Peyer's patch (tissue), 4 donors: ENCODE measurements at places on chromosomes 5 and 9. TPM values are rescaled to one million over a fixed set of nuclear protein-coding genes. Genes with fewer than 3 reads are reported as not detected.

- no peak for DNase-seq
These were observed 194.9 kb downstream of the ATP10B start for GRCh38 chr5:160657068-160657507.

DNA sequence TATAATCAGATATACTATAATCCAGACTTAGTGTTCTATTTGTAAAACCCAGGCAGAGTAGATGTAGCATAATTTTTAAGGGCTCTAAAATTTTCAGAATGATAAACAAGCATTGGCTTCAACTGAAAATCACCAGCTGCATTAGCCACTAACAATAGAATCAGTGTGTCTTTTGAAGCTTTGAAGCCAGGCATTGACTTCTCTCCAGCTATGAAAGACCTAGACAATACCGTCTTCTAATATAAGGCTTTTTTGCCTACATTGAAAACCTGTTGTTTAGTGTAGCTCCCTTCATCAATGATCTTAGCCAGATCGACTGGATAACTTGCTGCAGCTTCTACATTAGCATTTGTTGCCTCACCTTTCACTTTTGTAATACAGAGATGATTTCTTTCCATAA lies 1877.3 kb upstream of the ACO1 start:
- DNase-seq, result no peak

- no peak for DNase-seq
These were observed 409.4 kb upstream of the CTNND2 start for GRCh38 chr5:12313602-12314001.

DNA sequence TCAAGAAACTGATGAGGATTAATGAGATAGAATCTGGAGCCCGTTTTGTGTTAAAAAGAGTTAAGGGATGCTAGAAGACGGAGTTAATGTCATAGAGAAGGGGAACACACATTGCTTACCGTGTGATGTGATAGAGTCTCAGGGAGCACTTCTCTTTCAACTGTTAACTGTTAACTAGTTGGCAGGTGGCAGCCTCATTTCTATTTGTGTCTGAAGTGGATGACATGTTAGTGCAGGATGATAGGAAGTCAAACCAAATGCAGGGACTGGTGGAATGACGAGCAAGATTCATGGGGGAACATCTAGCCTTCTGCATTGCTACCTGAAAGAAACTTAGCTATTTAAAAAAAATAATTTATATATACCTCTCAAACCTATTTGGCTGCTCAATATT lies 222.7 kb downstream of the MAST4 start:
- no peak for DNase-seq

The P4HA2 gene
- total RNA-seq, result 21.5 TPM

GRCh38 chr9:117354244-117354847 lies 60.5 kb downstream of the ASTN2 start:
- DNase-seq, result no peak

DNA sequence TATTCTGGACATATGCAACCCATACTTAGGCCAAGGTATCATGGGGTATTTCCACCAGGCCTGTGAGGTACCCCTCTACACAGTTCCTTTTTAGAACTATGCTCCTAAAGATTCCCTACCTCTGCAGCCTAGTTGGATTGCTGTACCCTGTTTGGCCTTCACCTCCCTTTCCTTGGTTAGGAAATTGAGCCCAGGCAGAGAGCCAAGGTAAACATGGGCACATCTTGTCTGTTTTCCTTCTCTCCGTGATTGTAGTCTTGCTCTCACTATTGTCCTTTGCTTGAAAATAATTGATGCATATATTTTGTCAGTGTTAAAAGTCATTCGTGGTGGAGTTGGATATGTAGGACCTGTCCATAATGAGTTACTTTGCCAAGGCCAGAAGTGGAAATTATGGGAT lies 26.7 kb downstream of the BDP1 start:
- DNase-seq, result no peak

DNA sequence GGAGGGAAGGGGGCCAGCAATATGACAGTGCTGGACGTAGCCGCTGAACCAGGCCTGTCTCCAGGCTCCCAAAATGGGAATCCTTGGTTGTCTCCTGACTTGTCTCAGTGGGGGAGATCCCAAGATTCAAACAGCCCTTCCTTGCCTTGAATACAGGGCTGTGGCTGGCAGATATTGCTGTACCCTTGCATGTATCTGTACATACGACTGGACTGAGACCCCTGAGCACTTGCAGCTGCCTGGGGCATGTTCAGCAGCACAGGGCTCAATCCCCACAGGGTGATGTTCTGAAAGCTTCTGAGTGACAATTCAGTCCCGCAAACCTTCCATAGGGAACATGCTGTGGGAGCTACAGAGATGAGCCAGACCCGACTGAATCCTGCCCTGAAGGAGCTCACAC lies 13.3 kb downstream of the OR13J1 start:
- DNase-seq, result no peak

- DNase-seq, result no peak
These were observed 44.4 kb downstream of the FEM1C start for GRCh38 chr5:115500225-115500624.

GRCh38 chr5:116075191-116075831 lies 9.5 kb upstream of the COMMD10 start:
- no peak for DNase-seq
